ENCODE measurements at places on chromosomes 4 and X.

DNA sequence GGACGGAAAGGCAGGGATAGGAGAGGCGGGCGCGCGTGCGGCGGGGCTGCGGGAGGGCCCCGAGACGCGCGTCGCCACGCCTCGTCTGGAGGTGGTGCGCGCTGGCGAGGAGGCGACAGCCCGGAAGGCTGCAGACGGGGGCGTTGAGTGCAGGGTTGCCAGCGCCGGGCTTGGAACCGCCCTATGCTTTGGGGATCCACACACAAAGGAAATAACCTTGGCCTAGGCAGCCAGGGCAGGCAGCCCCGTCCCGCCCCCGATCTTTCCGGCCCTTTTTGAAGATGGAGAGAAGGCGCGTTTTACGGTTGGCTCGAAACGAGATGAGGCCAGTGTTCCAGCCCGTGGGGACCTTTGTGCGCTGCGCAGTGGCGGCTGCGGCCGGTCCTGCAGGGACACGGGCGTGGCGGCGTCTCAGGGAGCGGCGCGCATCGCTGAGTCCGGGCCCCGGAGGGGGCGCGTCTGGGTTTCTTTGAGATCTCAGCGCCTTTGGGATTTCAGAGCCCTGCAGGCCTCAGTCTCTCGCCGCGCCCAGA lies 50.8 kb upstream of the TRIM2 start:
- DNase-seq: peak; percentile 71

DNA sequence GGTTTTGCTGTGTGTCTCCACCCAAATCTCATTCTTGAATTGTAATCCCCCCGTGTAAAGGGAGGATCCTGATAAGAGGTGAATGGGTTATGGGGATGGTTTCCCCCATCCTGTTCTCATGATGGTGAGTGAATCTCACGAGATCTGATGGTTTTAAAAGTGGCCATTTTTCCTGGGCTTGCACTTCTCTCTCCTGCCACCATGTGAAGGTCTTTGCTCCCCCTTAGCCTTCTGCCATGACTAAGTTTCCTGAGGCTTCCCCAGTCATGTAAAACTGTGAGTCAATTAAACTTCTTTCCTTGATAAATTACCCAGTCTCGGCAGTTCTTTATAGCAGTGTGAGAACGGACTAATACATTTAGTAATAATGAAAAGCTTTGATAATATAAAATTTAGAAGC lies 46.9 kb downstream of the ANTXR2 start:
- no peak for DNase-seq

- no peak for DNase-seq
These were observed 512 bp downstream of the NOP14 start for GRCh38 chr4:2962614-2963174.

DNA sequence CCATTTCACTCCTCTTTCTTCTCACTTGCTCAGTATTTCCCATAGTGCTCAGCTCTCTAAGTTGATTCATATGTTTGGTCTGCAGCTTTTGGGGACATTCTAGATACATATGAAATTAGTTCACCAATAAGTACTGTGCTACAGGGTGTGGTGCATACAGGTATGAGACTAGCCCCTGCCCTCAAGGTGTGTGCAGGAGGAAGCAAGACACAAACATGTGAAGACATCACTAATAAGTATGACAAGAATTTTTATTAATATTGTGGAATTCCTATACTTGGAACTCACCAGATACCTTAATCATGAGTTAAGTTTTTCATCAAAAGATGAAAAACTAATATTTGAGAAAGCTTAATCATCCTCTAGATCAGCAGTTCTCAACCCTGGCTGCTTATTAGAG lies 505.2 kb downstream of the ZNF674 start:
- DNase-seq: no peak

DNA sequence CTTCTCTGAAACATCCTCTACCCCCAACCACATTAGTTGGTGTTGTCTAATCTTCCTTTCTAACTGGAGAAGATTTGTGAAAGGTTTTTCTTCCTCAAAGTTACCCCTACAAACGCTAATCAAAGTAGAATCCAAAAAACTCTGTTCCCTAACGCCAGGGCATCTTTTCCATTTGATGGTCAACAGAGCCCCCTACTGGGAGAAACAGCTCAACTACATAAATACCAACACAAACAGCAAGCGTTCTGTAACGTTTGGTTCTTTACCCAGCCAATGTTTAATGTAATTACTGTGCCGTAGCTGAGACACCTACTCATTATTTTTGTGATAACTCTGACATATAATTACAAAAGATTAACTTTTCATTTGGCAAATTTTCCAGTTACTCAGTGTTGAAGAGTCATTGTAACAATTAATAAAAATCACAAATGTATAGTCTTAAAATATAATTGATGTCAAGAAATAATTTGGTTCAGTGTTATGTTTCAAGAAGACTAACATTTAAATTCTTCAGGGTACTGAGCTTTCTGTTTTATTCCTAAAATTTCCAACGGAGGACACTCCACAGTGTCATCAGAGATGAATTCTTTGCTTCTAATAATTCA lies 94.9 kb upstream of the TBC1D9 start:
- DNase-seq: no peak

- DNase-seq: no peak
These were observed 30.7 kb upstream of the SMARCA5 start for GRCh38 chr4:143482840-143483239.

GRCh38 chr4:15653864-15654592 lies 1.1 kb downstream of the FBXL5 start:
- no peak for DNase-seq

DNA sequence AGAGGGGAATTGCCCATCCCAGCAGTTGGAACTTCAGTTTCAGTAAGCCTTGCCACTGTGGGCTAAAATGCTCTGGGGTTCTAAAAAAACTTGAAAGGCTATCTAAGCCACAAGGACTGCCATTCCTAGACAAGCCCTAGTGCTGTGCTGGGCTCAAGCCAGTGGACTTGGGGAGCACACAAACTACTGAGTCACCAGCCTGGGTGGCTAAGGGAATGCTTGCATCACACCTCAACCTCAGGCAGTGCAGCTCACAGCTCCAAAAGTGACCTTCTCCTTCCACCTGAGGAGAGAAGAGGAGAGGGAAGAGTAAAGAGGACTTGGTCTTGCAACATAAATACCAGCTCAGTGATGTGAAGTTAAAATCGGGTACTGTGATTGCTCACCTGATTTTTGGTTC lies 116.7 kb upstream of the GLRA2 start:
- DNase-seq: no peak

GRCh38 chrX:24799565-24799964 lies 105.8 kb downstream of the POLA1 start:
- no peak for DNase-seq

DNA sequence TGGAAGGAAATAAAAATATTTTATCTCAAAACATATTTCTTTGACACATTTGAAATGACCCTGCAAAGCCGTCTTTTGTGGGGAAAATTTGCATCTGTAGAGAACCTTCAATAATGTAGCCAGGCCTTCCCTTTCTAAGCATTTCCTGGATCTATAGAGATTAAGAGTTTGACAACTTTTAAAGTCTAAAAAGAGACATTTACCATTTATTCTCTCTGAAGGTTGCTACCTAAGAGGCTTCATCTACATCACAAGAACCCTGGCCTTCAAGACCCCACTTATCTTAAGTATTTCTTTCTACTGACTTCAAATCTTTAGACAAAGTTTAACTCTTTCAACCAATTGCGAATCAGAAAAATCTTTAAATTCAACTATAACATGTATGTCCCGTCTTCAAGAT lies 1639.8 kb downstream of the RPA4 start:
- DNase-seq: no peak

DNA sequence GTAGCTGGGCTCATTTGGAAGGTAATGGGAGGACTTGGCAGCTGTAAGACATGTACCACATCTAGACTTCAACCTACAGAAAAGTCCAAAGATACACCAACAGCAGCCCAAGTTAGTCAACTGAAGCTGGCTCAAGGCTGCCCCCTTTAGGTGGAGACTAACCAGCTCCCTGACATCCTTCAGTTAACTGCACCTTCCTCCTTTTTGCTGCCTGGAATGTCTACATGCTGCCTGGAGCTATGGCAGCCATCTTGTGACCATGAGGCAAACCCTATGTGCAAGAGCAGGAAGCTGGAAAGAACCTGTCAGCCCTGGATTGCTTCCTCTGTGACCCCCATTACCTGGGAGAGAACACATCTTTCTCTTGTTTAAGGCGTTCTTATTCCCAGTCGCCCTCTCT lies 25.8 kb downstream of the ARSD start:
- no peak for DNase-seq

DNA sequence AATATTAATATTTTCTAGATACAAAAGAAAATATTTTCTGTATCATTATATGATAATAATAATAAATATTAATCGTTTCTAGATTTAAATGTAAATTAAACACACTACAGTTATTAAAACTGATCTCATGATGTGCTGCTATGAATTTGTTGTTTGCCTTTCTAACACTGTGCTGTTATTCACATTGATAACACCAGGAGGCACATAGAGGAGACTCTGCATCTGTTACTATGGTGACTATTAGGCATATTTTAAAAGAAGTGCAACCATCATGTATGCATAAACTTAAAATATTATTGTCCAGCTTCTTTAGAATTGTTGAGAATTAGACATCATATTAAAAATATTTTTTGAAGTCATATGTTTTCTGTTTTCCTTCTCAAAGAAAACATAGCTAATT lies 11.8 kb upstream of the PDGFC start:
- DNase-seq: no peak

DNA sequence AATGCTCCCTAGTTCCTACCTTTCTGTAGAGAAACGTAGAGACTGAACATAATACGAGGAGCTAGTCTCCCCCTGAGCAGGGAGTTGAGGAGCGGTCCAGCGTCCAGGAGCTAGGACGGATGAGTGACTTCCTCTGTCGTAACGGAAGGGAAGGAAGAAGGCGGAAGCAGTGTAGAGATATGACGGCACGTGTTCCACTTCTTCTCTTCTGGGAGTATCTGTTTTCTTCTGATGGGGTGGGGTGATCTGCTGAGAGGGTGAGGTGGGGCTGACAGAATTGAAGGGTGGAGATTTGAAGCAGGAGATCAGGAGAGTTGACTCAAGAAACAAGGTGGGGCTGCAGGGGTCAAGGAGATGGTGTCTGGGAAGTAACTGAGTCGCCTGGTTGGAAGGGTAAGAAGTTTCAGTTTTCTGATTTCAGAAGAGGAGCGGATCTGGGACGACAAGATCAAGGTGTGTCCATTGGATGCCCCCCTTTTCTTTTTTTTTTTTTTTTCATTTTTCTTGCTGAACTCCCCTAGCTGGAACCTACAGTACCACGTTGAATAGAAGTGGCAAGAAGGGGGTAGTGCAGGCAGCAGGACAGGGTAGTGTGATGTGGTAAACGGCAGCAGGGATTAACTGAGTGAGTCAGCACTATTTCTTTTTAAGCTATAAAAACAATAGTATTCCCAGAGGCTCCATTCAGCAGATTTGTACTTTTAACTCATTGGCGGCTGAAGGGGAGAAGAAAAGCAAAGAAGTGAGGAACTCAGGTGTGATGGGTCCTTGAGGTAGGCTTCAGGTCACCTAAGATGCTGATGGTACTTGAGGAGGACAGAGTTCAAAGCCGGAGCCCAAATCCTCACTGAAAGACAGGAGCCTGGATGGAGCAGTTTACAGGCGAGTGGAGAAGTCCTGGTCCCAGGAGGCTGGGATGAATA lies 50.8 kb upstream of the SETD7 start:
- no peak for DNase-seq

DNA sequence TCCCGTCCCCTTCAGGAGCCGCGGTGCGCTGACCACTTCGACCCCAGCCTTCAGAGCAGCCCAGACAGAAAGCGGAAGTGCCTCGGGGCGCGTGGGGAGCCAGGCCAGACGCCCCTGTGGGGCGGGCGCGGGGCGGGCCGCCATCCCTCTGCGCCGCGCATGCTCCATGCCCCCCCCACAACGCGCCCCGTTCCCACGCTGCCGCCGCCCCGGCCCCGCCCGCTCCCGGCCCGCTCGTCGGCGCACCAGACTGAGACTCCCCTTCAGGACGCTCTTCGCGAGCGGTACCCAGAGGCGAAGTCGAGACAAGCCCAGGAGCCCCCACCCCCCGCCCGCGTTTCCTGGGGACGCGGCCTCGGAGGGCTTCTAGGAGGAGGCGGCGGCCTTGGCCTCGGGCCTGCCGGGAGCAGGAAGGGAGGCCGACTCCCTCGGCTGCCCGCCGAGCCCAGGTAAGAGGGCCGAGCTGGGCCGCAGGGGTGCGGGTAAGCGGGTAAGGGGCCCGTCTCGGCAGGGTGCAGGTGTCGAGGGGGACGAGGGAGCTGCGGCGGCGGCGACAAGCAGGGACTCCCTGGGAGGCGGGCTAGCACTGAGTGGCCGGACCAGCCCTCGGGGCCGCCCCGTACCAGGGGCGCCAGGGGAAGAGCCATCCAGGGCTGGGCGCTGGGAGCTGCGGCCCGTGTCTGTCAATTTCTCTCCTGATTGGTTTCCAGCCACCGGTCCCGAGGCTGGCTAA lies at the start of gene ZFP92:
Gene ZFP92, plus strand, starts transcription at position 218 of the 733 bp plus-strand sequence. CDS start 6,851 bp downstream, outside the sequence.
- no peak for DNase-seq

- no peak for DNase-seq
These were observed 558.8 kb upstream of the GRIA3 start for GRCh38 chrX:122625239-122625638.

DNA sequence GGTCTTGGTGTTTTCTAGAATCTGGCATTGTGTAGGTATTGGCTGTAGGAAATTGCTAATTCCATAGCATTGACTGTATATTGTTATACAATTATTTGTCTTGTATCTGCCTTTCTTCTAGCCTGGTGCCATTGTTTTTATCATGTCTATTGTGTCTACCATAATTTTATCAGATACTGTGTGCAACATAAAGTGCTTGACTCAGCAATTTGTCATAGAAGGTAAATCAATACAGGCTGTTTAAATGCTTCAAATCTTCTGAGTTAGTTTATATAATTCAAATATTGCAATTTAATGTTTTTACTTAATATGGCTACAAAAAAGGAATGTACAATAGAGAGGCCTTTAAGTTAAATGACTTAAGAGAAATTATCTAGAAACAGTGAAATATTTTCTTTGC lies 263.3 kb upstream of the UGT8 start:
- DNase-seq: no peak

GRCh38 chrX:19953145-19953544 lies 37.7 kb downstream of the BCLAF3 start:
- DNase-seq: no peak

DNA sequence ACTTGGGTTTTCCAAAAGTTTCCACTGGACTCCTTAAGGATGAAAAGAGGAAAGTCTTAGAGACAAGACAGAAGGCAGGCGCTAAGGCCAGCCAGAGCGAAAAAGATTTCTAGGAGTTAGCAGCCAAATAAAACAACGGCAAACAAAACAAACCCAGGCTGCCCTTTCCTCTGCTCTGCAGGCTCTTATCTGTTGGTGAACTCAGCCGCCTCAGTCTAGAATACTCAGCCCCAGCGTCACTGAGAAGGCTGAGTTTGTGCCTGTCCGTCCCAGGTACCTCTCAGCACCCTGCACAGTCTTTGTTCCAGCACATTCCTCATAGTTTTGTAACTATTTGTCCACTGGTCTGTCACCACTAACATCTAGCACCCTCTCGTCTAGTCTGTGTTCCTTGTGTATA lies 75.6 kb upstream of the FAM9C start:
- peak; percentile 59 for DNase-seq

Measured in mucosa of descending colon (tissue), 3 donors.